ENCODE measurements at places on chromosomes 1 and 21. TPM values are rescaled to one million over a fixed set of nuclear protein-coding genes. Genes with fewer than 3 reads are reported as not detected.

- DNase-seq, result no peak
Observed at GRCh38 chr1:51519865-51520699, 1.0 kb upstream of the EPS15 start.

- DNase-seq, result no peak
Observed at GRCh38 chr1:37794372-37795339, 1.0 kb downstream of the MANEAL start.

DNA sequence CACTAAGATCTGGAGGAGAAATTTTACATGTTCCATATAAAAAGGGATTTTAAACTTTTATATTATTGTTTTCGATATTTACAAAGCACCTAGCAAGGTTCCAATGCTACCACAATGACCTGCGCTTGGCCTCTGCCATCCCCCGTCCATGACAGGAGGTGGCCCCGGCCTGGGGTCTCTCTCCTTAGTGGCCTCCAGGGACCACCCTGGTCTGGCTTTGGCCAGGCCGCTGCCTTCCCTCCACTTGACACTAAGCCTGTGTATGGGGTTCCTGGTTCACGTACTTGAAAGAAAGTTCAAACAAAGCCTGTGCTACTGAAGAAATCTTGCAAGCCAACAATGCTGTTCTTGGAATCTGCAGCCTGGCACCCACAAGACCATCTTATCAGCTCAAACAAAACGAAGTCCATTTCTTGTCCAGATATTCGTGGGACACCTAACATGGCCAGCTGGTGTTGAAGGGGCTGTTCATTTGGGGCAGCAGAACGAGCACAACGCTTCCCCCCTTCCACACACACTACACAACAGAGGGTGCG, 12.8 kb downstream of the PRDM15 start:
- DNase-seq, result no peak

DNA sequence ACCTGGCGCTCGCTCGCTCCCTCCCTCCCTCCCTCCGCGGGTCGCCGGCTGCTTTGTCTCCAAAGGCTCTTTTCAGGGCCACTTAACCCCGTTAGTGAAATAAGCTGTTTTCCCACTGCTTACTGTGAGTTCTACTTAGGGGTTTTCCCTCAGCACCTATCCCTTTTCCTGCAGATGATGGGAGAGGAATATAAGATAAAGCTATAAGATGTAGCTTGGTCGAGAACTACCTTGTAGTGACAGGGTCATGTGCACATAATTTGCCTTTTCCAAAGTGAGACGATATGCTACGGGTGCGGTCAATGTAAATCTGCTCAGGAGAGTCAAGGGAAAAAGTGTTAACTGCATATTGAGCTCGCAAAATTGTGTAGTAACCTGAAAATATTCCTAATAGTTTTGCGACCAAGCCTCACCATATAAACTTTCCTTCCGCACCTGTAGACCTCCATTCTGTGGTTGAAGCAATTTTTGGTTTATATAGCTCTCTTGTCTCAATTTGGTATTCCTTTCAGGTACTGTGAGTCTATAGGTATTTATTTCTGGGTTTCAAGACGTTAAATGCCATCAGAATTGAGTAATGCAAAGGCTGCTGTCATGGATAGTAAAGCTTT, 55.8 kb upstream of the BOLA1 start:
- DNase-seq, result no peak

DNA sequence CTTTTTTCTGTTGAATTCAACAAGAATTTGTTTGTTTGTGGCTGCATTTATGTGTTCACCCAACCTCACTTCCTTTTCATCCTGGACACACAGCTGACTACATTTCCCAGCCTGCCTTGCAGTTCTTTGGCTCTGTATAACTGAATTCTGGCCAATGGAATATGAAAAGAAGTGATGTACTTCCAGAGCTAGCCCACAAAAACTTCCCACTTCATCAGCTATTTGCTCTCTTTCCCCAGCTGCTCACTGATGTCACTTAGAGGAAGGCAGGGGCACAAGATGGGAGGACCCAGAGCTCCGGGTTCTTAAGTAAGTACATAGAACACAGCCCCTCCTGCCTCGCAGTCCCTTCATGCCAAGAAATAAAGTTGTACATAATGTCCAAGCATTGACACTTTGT, 235.0 kb upstream of the FGGY start:
- no peak for DNase-seq

DNA sequence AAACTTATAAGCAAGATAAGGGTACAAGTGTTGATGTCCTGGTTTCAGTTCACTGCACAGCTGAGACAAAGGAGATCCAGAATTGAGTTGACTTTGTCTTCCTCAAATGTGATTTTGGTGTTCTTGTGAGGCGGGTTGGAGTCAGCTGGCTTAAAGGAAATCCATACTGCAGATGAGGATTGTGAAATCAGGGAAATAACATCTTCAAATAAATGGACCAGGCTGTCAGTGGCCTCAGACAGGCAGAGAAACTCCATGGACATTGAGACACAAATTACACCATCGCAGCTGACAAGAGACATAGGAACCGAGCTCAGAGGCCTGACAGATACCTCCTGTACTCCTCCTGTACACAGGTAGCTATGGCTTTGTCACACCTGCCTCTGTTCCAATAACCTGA, 27.0 kb upstream of the REG4 start:
- DNase-seq, result no peak

GRCh38 chr1:34319218-34319617, 142.5 kb downstream of the C1orf94 start:
- no peak for DNase-seq

DNA sequence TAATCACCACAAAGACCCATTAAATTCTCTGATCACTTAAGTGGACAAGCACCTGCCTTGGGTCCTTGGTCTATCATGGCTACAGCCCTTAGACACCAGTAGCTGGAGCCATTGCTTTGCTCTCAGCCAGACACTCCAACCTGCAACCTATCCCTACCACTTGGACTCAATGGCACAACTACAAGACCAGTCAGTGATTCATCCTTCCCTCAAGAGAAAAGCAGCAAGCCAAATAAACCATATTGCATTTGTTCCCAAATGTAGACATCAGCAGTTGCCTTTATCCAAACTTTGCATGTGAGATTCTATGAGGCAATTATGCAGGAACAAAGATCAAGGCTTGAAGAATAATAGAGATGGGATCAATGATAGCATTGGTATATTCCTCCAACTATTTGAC, 263.4 kb downstream of the HHIPL2 start:
- no peak for DNase-seq

- no peak for DNase-seq
Observed at GRCh38 chr1:224739997-224740684, 124.0 kb downstream of the CNIH3 start.

GRCh38 chr1:107668762-107669161, 296.2 kb downstream of the VAV3 start:
- no peak for DNase-seq

GRCh38 chr1:59570524-59570923, 244.2 kb upstream of the HOOK1 start:
- DNase-seq, result no peak

DNA sequence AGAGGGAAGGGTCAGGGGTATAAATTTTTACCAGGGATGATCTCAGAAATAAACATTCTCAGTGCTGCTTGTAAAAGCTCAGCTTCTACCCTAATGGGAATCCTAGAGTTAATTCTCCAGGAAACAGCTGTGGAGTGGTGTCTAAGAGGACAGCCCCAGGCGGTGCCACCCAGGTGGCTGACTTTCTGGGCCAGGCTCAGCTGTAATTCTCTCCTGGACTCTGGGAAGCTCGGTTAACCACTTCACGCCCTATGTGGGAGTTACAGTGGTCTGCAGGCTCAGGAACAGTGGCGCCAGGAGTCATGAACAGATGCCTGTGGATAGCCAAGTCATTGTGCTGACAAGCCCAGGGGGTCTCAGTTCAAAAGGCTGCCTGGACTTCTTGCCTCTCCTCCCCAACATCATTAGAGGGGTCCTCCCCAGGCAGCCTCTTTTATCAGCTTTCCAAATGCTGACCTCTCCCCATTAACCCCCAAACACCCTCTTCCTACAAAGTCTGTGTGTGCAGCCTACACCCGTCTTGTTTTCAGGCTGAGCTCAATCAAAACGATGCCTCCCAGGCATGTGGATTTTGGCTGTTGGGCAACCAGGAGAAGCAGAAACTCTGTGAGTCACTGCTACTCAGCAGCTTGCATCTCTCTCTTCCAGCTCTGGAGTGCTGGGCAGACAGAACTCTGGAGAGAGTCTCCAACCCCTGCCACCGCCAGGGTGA, 1.2 kb downstream of the HHIPL2 start:
- peak; percentile 58 for DNase-seq

- no peak for DNase-seq
Observed at GRCh38 chr1:26733982-26734381, 38.2 kb downstream of the ARID1A start.

- DNase-seq, result no peak
Observed at GRCh38 chr21:42037516-42037915, 27.4 kb upstream of the ZBTB21 start.

DNA sequence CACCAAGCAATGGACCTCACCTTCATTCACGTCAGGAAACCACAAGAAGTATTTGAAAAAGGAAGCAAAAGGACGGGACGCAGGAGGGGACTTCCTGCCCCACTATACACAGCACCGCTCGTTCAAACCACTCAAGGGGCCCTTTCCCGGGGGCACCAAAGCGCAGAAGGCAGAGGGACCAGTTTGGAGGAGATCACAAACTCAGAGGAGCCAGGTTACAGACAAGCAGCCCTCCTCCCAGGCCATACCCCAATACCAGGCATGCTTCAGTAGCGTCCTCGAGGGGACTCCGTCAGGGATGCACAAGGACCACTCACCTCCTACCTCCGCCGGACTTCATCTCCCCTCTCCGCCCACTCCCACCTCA, 685 bp downstream of the CRTC2 start:
- DNase-seq, result no peak

DNA sequence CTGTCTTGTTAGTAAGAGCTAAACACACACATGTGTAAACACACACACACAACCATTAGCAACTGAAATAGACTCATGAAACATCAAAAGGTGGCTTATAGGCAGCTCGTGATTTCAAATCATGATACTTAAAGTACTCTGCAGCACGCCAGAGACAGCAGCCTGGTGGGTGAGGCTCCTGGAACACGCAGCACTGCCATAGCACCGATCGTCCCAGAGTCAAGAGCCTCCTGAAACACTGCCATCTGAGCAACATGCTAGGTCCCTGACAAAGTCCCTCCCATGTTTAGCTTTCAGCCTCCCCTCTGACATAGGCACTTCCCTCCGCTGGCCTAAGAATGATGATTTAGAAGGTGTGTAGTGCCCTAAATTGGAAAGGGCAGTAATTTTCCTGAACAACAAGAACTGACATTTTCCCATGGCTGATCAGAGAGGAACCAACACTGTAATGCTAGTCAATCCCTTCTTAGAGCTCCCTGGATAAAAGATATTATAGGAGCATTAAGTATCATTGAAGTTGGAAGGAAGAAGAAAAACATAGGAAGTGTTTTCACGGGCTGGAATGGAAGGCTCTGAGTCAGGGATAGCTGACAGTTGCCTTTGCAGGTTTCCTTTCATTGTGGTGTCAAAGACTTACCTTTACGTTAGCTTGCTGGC, 14.1 kb upstream of the DPT start:
- DNase-seq, result no peak

DNA sequence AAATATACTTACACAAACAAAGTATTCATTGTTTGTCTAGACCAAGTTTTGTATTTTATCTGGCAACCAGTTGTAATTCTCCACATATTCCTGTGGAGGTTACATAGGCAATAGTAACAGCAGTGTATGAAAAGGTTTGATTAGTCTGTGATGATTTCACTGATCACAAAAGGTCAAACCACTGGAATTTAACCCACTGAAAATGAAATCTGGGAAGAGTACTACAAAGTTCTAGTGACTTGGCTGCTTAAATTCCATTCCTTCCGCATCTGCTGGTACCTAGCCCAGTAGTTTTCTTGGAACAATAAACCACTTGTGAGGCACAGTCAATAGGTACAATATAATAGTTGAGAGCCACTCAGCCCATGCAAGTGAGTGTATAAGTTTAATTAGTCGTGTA, 205.4 kb downstream of the NFIA start:
- DNase-seq, result no peak

DNA sequence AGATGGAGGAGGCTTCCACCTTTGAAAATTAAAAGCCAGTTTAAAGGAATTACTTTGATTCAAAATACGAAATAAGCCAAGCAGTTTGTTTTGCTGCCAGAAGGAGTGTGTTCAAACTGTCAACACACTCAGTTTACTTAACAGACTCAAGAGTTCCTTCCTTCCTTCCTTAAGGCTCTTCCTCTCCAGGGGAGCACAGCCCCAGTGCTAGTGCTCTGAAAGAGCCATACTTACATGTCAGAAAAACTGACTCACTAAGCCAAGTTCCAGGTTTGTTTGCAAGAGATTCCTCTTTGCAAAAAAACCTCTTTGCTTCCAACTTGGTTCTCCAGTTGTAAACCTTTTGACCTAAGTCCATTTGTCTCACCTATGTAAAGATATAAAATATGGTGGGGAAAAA, 14.3 kb downstream of the SETD4 start:
- DNase-seq, result no peak

- no peak for DNase-seq
Observed at GRCh38 chr1:6208723-6209660, 3.1 kb downstream of the RNF207 start.

DNA sequence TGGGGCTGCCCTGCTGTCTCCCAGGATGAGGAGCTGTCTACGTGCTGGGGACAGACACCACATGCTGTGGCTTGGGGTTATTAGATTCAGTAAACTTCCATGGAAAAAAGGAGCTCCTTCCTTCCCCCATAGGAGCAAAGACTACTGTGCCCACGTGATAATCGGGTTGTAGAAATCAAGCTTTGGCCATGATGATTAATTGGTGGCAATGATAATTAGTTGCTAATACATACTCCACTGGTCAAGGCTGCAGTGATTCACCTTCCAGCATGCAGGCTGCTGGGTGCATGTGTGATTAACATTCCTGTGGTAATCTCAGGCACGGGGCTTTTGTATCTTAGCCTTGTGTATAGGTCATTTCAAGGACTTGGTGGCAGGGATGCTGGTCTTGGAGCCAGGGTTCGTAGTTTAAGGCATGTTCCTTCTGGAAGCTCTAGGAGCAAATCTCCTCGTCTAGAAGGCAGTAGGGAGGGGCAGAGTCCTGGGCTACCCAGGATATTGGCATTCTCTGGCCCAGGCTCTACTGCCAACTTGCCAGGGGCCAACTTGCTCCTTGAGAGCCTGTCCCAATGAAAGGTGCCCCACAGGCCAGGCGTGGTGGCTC, 41.4 kb downstream of the TMCO4 start:
- peak; percentile 84 for DNase-seq

- no peak for DNase-seq
Observed at GRCh38 chr1:147492207-147492606, 49.1 kb upstream of the BCL9 start.

GRCh38 chr1:235642011-235642942, 7.3 kb downstream of the GNG4 start:
- no peak for DNase-seq

DNA sequence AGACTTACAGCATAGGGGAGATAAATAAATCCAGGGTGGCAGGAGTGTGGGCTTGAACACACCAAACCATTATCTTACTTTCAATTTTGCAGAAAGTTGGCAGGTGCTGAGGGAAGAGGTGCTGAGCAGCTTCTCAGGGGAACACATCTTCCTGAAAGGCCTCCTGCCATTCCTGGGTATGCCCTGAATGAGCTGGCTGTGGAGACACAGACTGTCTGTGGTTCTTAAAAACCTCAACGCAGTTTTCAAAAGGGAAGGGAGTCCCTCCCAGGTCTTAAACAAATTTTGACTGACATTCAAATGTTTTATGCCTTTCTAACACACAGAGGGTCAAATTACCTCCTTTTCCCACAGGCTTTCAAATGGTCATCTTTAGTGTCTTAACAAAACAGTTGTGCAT, 166.9 kb downstream of the TNFSF18 start:
- DNase-seq, result no peak

GRCh38 chr1:60535713-60536112, 462.1 kb upstream of the C1orf87 start:
- no peak for DNase-seq

Gene FAM72C
- total RNA-seq, result not detected

Gene CRP
- not detected for total RNA-seq

Gene RGS13
- not detected for total RNA-seq
